Stomach (tissue), 19 donors: ENCODE measurements at places on chromosomes 4 and X. TPM values are rescaled to one million over a fixed set of nuclear protein-coding genes. Genes with fewer than 3 reads are reported as not detected.

SLC49A3 gene
- 11.4 TPM for polyA plus RNA-seq

MMRN1 gene
- 0.93 TPM for polyA plus RNA-seq

WFS1 gene
- 4.1 TPM for polyA plus RNA-seq

MTMR8 gene
- polyA plus RNA-seq = 0.98 TPM

HERC6 gene
- polyA plus RNA-seq = 4.4 TPM
